CD4-positive, alpha-beta T cell treated with Interleukin-17A for 1 hour (primary cell): ENCODE measurements at places on chromosomes 1 and 21.

DNA sequence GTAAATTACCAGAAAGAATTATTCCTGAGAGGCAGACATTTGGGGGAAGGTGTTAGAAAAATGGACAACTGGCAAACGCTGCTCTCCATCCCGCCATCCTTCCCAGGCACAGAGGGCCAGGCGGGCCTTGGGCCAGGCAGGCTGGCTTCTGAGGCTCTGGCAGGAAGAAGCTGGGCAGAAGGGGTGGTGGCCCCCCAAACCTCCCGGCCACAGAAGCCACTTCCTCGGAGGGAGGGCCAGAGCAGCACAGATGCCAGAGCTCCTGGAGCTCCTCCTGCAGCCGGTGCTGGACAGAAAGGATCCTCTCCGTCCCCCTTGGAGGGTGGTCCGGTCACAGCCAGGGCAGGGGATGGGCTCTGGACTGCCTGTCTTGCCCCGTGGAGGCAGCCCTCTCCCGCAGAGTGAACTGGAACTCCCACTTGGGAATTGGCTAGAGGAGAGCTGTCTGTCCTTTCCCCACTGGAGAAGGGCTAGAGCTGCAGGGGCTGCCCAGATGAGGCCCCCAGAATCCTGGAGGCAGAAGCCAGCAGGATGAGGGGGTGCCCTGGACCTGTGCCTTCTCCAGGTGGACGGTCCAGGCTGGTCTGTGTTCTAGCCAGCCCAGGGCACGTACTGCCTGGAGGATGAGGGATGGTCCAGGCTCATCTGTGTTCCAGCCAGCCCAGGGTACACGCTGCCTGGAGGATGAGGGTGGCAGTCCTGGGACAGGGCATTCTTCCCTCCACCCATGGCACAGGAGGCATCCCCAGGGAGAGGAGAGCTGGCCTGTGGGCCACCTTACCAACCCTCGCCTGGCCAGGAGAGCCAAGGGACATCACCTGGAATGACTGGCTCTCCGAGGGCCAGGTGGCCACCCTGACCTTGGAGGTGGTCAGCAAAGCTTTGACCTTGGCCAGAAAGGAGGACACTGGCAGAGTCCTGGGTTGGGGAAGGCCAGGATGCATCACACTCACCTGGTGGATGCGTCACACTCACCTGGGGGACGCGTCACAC is 47.4 kb upstream of the ACTRT2 start:
- DNase-seq, result peak; percentile 5

GRCh38 chr1:180765151-180765550 is 133.3 kb downstream of the XPR1 start:
- DNase-seq, result no peak

- DNase-seq, result no peak
Observed at GRCh38 chr1:61647142-61647541, 77.8 kb downstream of the TM2D1 start.

DNA sequence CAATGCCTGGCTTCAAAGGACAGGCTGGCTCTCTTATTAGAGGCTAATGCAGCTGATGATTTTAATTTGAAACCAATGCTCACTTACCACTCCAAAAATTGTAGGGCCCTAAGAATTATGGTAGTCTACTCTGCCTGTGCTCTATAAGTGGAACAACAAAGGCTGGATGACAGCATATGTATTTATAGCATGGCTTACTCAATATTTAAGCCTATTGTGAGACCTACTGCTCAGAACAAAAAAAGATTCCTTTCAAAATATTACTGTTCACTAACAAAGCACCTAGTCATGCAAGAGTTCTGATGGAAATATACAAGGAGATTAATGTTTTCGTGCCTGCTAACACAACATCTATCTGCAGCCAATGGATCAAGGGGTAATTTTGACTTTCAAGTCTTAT is 73.8 kb upstream of the DUSP10 start:
- DNase-seq, result no peak

- DNase-seq, result no peak
Observed at GRCh38 chr1:161099090-161099802, 1.1 kb downstream of the KLHDC9 start.

- DNase-seq, result no peak
Observed at GRCh38 chr1:162855461-162856150, 5.4 kb downstream of the CCDC190 start.
